ENCODE measurements at places on chromosomes 4 and X.

GRCh38 chr4:40423735-40424134 is 88.6 kb downstream of the CHRNA9 start:
- DNase-seq = peak; percentile 24

DNA sequence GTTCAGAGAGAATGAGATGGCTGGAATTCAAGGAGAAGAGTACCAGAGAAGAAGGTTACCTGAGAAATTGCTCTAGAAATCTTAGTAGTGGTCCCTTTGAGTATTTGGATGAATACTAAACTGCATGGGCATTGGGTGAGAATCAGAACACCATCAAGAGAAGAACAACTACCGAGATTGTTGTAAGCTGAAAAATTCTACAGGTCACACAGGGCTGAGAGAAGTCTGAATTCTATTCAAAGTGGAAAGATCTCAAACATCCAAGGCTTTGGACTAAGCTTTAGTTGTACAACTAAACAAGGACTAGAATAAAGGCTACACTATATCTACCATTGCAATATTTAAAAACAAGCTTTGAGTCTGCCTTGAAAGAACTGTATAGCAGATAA is 40.8 kb downstream of the LRBA start:
- DNase-seq = no peak

DNA sequence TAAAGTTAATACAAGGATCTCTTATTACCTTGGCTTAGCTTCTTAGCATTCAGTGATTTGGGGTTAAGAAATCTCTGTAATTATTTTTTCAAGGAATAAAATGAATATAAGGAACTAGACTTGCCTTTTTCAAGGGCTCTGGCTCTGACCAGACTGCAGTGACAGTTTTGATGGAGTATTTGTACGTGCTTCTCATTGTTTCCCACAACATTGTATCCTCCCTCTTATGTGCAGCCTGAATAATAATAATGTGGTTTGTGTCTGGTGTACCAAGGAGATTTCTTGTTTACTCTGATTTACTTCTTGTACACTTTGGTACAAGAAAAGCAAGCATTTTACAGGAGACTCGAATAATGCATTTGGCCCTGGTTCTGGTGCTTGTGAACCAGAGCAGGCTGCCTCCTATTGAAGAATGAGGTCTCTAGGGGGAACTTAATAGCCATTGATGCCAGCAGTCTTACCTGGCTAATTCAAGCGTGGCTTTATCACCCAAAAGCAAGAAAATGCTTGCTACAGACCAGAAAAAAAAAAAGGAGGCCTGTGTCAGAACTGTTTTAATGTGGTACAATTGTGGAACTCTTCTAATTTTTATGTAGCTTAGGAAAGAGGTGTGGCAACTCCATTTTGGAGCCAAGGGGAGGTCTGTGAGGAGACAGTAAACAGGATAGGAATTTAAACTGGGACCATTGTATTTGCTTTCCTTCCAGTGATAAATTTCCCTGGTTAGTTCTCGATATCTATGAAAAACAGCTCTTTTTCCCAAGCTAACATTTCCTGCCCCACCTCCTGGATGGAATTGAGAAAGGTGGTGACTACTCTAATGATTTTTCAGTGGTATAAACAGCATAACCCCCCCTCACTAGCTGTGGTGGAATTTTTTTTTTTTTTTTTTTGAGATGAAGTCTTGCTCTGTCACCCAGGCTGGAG is 5.6 kb downstream of the OTC start:
- DNase-seq = no peak

DNA sequence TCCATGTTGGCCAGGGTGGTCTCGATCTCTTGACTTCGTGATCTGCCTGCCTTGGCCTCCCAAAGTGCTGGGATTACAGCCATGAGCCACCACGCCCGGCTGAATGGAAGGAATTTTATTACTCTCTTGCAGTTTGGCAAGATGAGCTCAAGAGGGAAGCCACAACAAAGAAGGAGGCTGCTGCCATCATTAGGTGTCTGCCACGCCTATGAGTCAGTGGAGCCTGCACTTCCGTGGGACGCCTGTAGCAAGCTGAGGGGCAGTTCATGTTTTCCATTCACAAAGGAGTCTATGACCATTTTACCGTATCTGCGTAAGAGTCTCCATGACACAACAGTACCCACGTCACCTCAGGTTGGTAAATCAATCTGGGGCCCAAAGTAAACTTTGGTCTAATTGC is 51.2 kb upstream of the CHRNA9 start:
- no peak for DNase-seq

DNA sequence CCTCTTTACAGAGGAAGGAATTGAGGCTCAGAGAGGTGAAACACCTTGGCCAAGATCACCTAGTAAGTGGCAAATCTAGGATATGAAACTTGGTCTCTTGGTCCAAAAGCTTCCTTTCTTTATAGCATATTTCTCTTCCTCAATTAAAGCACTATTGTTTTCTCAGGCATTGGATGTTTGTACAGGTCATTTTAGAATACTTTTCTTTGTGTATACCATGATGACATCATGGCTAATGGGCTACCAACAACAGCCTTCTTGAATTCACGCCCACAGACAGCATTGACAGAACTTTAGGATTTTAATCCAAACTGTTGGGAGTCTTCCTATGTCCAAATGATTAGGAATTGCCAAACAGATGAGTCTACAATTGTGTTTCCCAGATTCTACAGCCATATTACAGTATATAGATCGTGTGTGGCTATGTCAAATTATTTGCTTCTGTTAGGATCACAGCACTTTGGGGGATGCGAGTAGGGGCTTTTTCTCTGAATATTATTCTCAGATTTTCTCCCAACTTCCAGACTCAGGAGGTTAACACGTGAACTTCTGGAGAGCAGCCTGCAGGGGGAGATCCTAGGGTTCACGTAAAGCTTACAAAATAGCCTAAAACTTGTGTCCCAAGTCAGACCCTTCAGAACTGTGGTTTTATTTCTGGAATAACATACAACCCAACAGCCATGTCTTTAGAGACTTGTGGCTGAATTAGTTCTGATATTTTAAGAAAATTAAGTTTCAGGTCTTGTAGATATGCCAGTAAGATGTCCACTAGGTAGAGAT is 191.8 kb downstream of the SHROOM3 start:
- no peak for DNase-seq

GRCh38 chrX:72604112-72604511 is 31.5 kb upstream of the HDAC8 start:
- peak; percentile 48 for DNase-seq

DNA sequence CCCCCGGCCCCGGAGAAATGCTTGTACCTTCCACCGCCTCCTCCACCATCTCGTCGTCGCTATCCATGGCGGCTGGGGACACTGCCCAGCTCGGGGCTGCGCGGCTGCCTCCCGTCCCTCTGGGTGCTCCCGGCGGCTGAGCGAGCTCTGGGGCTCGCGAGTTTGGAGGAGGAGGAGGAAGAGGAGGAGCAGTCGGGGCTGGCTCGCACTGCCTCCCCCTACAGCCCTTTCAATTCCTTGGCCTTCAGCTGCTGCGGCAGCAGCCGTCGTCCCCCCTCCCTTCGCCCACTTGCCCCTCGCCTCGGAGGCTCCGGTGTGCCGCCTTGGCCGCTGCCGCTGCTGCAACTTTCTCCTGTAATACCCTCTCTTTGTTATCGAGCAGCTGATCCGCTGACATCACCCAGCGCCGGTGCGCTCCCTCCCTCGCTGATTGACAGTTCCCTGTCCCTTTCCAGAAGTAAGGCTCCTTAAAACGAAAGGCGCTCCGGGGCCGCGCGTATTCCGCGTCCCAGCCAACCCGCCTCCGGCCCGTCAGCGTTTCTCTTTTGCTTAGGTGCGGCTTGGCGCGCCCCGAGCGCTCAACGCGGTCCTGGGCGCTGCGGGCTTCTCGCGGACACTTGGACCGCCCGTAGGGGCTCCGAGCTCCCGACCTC is at the start of gene SETD7:
SETD7 (minus strand) TSS at position 149 of the 653 bp plus-strand sequence; CDS start at position 67, 82 bp downstream.
- DNase-seq = peak; percentile 82

- DNase-seq = peak; percentile 61
Measured at GRCh38 chrX:81390237-81390636, 188.3 kb downstream of the SH3BGRL start.
